Osteoblast (primary cell): ENCODE measurements at places on chromosomes 13 and 19.

GRCh38 chr19:39315933-39316332 is 4.7 kb downstream of the LRFN1 start:
- no peak overlapping the region for H3K4me3 ChIP-seq
- H3K4me1 ChIP-seq, result no peaks in the 10 kb centered on the region
- no peaks in the 10 kb centered on the region for H3K36me3 ChIP-seq
- no peak overlapping the region for H3K27ac ChIP-seq

DNA sequence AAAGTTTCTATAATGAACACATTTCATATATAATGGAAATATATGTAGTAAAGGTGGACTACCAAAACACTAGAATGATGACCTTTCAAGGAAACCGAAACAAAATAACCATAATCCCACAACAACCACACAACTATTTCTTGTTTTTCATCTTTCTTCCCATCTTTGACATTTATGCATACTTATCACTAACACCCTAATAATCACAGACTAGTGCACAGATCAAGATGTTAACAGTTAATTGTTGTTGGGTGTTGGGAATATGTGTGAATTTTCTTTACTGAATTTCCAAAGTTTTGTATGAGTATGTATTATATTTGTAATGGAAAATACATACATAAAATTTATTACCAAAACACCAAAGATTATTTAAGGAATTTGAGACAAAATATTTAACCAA is 30.3 kb downstream of the PEG3 start:
- no peaks in the 10 kb centered on the region for H3K4me1 ChIP-seq
- H3K27me3 ChIP-seq, result no peaks in the 10 kb centered on the region
- no peak overlapping the region for H3K27ac ChIP-seq
- no peak for DNase-seq
- no peak overlapping the region for H3K4me3 ChIP-seq

DNA sequence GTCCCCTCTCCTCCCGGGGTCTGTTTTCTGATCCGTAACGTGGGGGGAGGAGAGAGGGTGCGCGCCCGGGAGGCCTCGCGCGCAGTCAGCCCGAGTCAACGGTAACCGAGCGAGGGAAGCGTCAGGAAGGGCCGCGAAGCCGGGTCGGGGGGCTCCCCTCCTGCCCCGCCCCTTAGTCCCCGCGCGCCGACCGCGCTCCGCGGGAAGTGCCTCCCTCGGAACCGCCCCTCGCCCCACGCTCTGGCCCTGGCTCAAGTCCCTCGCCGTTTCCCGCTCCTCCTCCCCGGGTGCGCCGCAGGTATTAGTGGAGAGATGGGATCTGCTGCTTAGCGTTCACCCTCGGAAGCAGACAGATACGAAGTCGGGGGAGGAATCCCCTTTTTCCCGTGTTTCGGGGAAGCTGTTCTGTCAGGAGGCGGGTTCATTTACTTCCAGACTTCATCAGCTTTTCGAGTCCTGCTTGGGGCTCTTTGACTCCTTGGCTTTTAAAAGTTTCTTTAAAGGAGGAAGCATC is 770 bp downstream of the HNRNPM start:
- H3K27me3 ChIP-seq, result no peaks in the 10 kb centered on the region
- peak; percentile 79 for DNase-seq
- peak overlapping the region; percentile 95 for H3K4me3 ChIP-seq
- H3K4me1 ChIP-seq, result peaks cover 24% of the 10 kb centered on the region

- no peaks in the 10 kb centered on the region for H3K4me1 ChIP-seq
- H3K27me3 ChIP-seq, result peaks cover 9% of the 10 kb centered on the region
- H3K36me3 ChIP-seq, result no peaks in the 10 kb centered on the region
- peak; percentile 72 for DNase-seq
- no peak overlapping the region for H3K27ac ChIP-seq
- H3K4me3 ChIP-seq, result no peak overlapping the region
These were observed 2.3 kb downstream of the MATK start for GRCh38 chr19:3783660-3784584.

DNA sequence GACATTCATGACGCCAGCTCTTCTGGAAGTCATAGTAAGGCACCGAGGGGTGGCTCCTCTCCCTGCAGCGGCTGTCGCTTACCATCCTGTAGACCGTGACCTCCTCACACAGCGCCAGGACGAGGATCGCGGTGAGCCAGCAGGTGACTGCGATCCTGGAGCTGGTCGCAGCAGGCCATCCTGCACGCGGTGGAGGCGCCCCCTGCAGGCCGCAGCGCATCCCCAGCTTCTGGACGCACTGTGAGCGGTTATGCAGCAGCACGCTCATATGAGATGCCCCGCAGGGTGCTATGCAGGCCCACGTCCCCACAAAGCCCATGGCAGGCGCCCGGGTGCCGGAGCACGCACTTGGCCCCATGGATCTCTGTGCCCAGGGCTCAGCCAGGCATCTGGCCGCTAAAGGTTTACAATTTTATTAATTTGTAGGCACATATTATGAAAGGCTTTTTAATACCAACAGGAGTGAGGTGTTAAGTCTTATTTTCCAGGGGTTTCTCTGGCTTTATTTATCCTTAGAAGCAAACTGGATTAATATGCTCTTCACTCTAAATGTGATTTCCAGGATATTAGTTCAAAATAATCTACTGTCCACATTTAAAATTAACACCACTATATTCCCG is 35.6 kb upstream of the PSPC1 start:
- H3K27me3 ChIP-seq, result no peaks in the 10 kb centered on the region
- peak; percentile 69 for DNase-seq
- no peak overlapping the region for H3K27ac ChIP-seq
- no peaks in the 10 kb centered on the region for H3K4me1 ChIP-seq
- H3K4me3 ChIP-seq, result no peak overlapping the region

DNA sequence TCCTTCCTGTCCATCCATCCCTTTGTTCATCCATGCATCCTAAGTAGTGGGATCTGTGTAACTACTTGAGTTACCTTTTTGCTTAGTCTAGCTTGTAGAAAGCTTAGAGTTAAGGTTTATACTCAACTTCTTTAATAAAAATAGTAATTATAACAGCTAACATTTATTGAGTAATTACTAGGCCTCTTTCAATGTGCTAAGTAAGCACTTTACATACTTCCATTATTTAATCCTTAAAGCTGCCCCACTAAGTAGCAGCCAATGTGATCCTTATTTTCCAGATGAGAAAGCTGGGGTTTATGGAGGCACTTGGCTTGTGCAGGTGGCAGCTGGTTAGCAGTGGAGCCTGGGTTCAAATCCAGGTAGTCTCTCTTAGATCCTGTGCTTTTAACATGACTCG is 182.9 kb downstream of the FGF9 start:
- H3K27ac ChIP-seq, result no peak overlapping the region
- H3K27me3 ChIP-seq, result no peaks in the 10 kb centered on the region
- no peak overlapping the region for H3K4me3 ChIP-seq
- H3K36me3 ChIP-seq, result no peaks in the 10 kb centered on the region
- DNase-seq, result no peak

DNA sequence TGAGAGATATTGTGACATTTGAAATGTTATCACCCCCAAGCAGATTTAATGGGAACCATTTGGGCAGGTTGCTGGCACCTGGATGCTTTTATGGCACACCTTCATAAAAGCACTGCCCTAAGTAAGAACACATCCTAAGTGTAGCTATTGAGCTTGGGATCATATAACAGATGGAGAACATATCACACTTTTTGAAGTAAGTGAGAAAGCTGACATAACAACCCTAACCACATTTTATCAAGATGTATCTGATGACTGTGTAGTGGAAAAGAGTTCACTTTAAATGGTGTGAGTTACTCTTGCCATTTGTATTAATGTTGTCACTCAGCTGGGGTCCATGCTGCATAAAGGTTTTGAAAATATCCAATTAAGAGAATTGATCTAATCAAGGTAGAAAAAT is 287.9 kb downstream of the DCLK1 start:
- no peaks in the 10 kb centered on the region for H3K36me3 ChIP-seq
- H3K4me1 ChIP-seq, result peaks cover 7% of the 10 kb centered on the region
- no peak for DNase-seq
- H3K27me3 ChIP-seq, result no peaks in the 10 kb centered on the region
- H3K4me3 ChIP-seq, result no peak overlapping the region

GRCh38 chr13:102225892-102226291 is 176.0 kb downstream of the FGF14 start:
- H3K4me1 ChIP-seq, result no peaks in the 10 kb centered on the region
- no peak for DNase-seq
- H3K27ac ChIP-seq, result no peak overlapping the region

DNA sequence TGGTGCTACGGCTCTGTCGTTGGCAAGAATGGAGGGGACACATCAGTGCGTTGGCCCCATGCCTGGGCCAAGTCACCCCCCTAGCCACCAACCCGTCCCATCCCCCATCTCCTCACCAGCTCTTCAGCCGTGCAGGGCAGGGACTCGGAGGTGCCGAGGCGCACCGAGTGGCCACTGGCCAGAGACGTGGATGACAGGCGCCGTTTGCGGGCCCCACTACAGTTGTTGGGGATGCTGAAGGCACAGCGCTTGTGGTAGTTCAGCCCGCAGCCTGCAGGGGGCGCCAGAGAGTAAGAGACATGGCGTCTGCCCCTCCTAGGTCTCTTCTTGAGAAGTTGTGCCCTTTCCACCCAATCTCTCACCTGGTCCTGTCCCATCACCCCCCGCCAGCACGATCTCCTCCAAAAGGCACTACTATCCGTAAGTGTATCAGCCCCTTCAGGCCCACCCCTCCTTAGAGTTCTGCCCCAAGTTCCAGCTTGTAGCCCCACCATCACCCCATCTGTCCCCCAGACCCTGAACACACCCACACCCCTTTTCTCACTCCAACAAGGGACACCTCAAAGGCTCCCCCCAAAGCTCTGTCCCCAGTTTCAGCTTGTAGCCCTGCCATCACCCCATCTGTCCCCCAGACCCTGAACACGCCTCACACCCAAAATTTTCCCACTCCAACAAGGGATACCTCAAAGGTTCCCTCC is 12.4 kb downstream of the PRKD2 start:
- H3K4me1 ChIP-seq, result no peaks in the 10 kb centered on the region
- peak overlapping the region; percentile 15 for H3K27ac ChIP-seq
- H3K4me3 ChIP-seq, result no peak overlapping the region
- DNase-seq, result peak; percentile 97

- H3K27ac ChIP-seq, result no peak overlapping the region
- peaks cover 30% of the 10 kb centered on the region for H3K36me3 ChIP-seq
- DNase-seq, result no peak
- no peaks in the 10 kb centered on the region for H3K27me3 ChIP-seq
- H3K4me3 ChIP-seq, result no peak overlapping the region
- H3K4me1 ChIP-seq, result peaks cover 16% of the 10 kb centered on the region
These were observed 70.2 kb downstream of the KLF2 start for GRCh38 chr19:16394681-16395375.

DNA sequence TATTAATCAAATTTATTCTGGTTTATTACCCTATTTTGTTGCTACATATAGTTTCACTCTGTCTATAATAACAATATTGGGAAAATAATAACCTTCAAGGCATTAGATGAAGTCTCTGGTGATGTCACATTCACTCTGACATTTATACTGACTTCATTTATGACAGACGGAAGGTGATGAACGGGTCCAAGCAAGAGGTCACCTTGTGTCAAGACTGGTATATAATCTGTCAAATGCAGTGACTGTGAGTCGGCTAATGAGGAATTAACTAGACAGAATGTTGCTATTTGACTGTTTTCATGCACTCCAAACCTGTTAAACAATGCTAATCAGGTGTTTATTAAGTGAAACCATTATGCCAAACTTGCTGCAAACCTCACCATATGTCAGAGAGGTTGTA is 800.5 kb upstream of the KLHL1 start:
- H3K27me3 ChIP-seq, result no peaks in the 10 kb centered on the region
- no peaks in the 10 kb centered on the region for H3K36me3 ChIP-seq
- no peak overlapping the region for H3K27ac ChIP-seq
- DNase-seq, result no peak

GRCh38 chr13:113855931-113856715 is 7.8 kb downstream of the GAS6 start:
- H3K27me3 ChIP-seq, result no peaks in the 10 kb centered on the region
- peak overlapping the region; percentile 29 for H3K27ac ChIP-seq
- peaks cover 65% of the 10 kb centered on the region for H3K36me3 ChIP-seq
- peak; percentile 63 for DNase-seq
- H3K4me3 ChIP-seq, result no peak overlapping the region
- H3K4me1 ChIP-seq, result peaks cover 59% of the 10 kb centered on the region

DNA sequence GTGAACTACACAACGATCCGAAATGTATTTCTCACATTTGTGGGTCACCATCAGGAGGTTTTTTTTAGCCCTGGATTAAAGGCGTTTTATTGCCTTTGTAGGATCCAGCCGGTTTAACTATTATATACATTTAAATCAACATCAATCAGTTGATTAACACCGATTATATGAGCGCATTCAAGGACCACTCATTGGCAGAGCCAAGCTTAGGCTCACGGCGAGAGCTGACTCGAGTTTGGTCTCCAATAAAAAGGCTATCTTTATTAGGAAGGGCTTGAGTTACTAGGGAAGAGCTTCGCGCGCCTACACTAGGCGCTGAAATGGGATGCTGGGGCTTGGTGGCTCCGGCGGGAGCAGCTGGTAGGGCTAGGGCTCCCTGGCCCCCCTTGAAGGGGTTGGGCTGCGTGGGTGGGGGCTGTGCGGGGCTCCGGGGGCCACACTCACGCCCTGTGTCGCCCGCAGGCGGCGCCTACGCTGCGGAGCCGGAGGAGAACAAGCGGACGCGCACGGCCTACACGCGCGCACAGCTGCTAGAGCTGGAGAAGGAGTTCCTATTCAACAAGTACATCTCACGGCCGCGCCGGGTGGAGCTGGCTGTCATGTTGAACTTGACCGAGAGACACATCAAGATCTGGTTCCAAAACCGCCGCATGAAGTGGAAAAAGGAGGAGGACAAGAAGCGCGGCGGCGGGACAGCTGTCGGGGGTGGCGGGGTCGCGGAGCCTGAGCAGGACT is 4.2 kb downstream of the PDX1 start:
- H3K4me1 ChIP-seq, result no peaks in the 10 kb centered on the region
- no peak for DNase-seq
- H3K27me3 ChIP-seq, result peaks cover 99% of the 10 kb centered on the region
- H3K27ac ChIP-seq, result no peak overlapping the region
- H3K36me3 ChIP-seq, result no peaks in the 10 kb centered on the region

- H3K27me3 ChIP-seq, result no peaks in the 10 kb centered on the region
- no peaks in the 10 kb centered on the region for H3K4me1 ChIP-seq
- no peak overlapping the region for H3K27ac ChIP-seq
- no peak for DNase-seq
- H3K4me3 ChIP-seq, result no peak overlapping the region
- no peaks in the 10 kb centered on the region for H3K36me3 ChIP-seq
These were observed 16.3 kb downstream of the DOCK9 start for GRCh38 chr13:98961503-98962105.

- H3K27me3 ChIP-seq, result no peaks in the 10 kb centered on the region
- DNase-seq, result no peak
- peaks cover 8% of the 10 kb centered on the region for H3K4me1 ChIP-seq
- no peak overlapping the region for H3K27ac ChIP-seq
- H3K36me3 ChIP-seq, result peaks cover 3% of the 10 kb centered on the region
These were observed 62.7 kb downstream of the TSHZ3 start for GRCh38 chr19:31286491-31286890.
